Epithelial cell of proximal tubule (primary cell): ENCODE measurements at places on chromosomes 5 and 9. TPM values are rescaled to one million over a fixed set of nuclear protein-coding genes. Genes with fewer than 3 reads are reported as not detected.

DNA sequence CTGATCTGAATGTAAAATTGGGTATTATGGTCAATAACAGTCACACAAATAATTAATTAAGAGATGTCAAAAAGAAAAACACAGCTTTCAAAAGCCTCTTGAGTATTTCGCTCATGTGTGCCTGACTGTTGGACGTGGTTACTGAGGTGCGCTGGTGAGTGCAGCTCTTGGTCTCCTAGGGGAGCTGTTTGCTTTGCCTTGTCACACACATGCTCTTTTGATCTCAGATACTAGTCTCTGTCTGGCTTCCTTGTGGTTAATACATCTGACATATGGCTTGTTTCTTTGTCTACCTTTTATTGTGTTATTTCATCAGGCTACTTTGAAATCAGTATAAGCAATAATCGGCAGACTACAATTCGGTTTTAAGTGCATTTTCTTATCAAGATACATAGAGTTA is 51.5 kb downstream of the PCSK1 start:
- no peak for DNase-seq

GRCh38 chr5:114649878-114650277 is 288.0 kb downstream of the KCNN2 start:
- DNase-seq = no peak

The FOXD4L5 gene
- not detected in 2 replicates for total RNA-seq

DNA sequence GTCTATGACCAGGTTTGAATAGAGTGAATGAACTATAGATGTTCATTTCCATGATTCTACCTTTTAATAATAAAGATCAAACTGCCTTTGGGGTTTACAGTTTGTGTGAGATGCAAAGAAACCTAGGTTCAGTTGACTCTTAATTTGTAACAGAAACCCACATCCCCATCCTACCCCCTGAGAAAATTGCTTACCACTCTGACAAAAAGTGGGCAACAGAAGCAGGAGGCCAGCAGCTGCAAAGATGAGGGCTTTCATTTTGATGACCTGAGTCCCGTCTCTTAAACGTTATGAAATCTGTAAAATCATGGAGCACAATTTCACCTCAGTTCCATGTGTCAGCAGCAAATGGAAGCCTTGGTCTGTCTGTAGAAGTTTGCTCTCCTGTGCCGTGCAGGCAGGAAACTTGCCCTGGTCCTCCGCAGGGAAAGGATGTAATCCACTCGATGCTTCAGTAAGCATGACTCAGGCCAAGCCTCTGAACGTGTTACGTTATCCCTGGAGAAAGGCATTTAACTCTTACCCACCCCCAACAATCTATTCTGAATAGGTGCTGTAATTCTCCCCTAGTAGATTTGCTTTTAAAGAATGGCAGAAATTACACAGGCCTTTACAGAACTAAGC is at the start of gene F2RL2:
Gene F2RL2 (minus strand): TSS at position 431 of the 624 bp plus-strand sequence. CDS start 173 bp downstream, at position 258.
- peak; percentile 43 for DNase-seq

- DNase-seq = no peak
Observed at GRCh38 chr9:38018958-38019602, 49.9 kb downstream of the SHB start.

DNA sequence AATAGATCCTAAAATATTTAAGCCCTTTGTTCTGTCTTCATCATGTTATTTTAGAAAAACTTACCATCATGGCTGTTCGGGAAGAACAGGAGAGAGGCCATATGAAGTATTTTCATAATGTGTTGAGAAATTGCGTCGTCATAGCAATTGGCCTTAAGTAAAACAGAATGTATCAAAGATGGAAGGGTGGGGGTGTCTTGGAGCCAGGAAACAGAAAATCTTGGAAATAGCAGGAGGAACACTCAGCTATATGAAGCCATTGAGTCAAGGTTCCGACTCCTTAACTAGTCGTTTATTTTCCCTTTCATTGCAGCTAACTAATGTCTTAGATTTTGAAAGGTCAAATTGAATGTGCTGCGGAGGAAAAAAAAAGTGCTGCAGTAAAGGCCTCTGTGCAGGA is 1.3 kb downstream of the SPTAN1 start:
- DNase-seq = no peak

- no peak for DNase-seq
Observed at GRCh38 chr5:143879646-143880045, 67.7 kb downstream of the HMHB1 start.

The GDA gene
- total RNA-seq = 1.2 and 2.4 TPM in 2 replicates

The HNRNPH1 gene
- 405 and 511 TPM in 2 replicates for total RNA-seq

The FGD3 gene
- total RNA-seq = 0.14 and 0.58 TPM in 2 replicates

DNA sequence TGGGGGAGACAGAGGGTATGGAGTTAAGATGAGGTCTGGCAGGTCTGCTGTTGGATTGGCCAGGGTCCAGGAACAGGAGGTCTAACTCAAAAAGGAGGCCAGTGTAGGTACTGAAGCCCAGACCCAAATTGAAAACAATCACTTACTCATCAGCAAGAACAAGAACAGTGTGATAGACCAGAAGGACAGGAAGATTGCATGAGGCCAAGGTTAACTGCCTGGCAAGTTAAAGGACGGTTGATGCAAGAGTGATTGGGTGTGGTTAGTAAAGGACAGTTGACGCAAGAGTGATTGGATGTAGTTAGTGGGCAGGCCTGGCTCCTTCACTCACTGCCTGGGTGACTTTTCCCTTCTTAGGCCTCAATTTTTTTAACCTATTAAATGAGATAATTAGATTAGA is 132.6 kb downstream of the PDZD2 start:
- no peak for DNase-seq

The PCDHB10 gene
- under 0.01 TPM in 1 of 2 replicates, not detected in the other for total RNA-seq

DNA sequence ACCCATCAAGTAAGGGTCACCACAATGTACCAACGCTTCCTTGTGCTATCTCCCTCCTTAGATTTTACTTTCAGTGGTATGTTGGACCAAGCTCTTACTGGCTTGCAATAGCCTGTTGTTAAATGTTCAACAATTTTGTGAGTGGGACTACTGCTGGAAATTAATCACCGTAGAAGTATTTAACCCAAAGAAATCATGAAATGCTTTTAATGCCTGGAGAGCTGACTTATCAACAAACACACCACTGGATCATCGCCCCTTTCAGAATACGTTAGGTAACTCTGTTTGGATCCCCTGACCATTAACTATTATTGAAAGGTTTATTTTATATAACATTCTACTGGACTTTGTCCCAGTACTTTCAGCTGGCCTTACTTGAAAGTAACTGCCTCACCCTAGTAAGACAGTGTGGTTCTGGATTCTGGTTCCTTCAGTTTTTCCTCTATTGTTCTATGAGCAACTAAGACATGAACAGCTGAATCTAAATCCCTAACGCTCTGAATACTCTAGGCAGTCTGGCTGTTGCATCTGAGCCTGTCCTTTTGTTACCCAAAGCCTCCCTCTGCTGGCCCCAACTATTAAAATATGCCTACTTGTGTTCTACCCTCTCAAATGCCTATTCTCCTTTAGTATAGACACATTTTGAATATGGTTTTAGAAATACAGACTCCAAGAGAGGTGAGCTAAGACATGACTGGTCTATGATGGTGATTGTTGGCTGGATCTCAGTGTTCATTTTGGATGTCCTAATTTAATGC is 1203.4 kb upstream of the DMAC1 start:
- peak; percentile 7 for DNase-seq

The BTNL3 gene
- total RNA-seq = not detected in 2 replicates

The GRM6 gene
- not detected in 2 replicates for total RNA-seq

- no peak for DNase-seq
Observed at GRCh38 chr9:107273634-107274033, 9.4 kb upstream of the RAD23B start.

The HTR4 gene
- not detected in 2 replicates for total RNA-seq

DNA sequence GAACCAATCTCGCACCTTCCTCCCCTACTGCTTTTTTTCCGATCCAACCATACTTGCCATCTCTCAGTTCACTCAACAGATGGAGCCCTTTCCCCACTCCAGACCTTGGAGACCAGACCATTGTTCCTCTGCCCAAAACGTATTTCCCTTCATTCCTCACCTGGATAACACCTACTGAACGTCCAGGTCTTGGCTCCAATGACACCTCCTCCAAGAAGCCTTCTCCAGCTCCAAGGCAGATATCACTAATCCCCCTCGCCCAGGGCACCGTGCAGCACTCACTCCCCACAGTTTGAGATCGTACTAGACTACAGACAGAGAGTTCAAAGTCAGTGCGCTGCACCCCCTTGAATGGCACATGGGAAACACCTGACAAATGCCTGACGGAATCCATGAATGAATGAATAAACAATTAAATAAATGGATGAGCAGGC is 47.1 kb upstream of the AKNA start:
- DNase-seq = no peak

DNA sequence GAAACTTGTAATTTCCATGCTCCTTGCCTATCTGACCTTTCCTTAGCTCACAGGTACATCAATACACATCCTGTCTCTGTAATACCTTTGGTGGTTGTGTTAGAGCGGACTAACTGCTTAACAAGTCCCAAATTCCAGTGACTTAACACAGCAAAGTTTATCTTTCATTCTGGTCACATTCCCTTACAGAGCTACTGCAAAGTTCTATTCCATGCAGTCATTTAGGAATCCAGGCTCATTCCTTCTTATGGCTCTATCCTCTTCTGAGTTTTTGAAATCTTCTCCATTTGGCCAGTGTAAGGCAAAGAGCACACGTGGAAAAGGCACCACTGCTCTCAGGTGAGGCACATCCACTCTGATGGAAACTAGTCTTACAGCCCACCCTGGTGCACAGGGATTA is 238.6 kb upstream of the ANKRD55 start:
- no peak for DNase-seq

DNA sequence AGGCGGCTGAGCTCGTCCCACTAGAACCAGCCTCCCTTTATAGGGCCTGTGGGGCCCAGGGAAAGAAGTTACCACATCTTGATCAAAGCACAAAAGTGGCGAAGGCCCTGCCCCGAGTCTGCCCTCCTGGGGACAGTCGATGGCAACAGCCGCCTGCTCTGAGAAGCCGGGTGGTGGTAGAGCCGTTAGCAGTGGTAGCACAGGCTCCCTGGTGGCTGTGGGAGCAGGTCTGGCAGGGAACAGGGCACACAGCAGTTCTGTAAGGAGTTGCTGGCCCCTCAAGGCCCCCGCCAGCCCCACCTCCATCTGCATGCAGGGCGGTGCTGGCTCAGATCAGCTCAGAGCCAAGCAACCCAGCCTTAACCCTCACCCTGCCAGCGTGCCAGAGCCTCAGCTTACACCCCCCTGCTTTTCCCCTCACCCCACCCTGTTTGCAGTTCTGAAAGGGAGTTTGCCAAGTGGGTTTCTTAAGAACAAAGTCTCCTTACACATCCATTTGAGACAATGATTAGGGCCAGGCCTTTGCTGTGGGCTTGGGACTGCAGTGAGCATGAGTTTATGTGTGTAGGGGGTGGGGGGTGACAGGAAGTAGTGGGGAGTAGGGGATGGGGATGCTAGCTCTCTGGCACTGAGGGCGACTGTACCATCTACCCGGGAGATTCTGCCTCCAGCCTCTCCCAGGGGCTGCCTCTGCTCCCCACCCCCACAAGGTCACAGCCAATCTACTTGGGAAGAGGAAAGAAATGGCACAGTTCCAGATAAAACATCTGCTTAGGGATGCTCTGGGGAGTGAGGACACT is 11.8 kb downstream of the ACSL6 start:
- no peak for DNase-seq

GRCh38 chr9:94630281-94630680 is 9.0 kb downstream of the FBP1 start:
- DNase-seq = no peak

DNA sequence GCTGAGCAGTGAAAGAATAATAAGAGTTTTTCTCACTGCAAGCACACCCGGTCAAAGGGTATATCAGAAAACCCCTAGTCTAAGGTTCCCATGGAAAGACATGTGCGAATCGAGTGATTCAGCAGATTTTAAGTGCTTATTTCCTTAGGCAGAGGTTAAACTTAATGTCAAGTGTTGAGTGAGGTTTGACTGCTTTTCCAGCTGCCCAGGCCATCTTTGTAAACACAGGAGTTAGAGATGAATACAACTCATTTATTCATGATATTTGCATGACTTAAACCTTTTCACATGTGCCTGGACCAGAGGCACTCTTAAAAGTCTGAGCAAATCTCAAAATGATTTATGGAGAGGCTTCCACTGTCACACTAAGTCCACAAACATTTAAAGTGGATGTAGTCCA is 137.8 kb upstream of the RGMB start:
- peak; percentile 33 for DNase-seq

DNA sequence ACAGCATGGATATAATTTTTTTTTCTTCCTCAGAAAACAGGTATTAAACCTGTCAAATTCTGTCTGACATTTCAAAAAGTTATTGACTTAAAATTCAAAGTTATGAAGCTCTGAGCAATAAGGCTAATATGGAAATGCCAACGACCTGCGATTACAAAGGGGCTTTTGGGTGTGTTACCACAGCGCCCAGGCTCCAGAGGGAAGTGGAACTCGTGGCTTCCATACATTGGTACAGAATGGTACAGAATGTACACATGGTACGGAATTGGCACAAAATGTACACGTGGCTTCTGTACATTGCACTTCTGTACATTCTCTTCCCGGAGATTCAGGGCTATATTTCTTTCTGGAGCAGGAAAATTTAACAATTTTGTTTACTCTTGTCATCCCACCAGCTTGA is 225.1 kb upstream of the TBCA start:
- DNase-seq = no peak

GRCh38 chr5:109863752-109864151 is 174.0 kb downstream of the MAN2A1 start:
- DNase-seq = no peak

DNA sequence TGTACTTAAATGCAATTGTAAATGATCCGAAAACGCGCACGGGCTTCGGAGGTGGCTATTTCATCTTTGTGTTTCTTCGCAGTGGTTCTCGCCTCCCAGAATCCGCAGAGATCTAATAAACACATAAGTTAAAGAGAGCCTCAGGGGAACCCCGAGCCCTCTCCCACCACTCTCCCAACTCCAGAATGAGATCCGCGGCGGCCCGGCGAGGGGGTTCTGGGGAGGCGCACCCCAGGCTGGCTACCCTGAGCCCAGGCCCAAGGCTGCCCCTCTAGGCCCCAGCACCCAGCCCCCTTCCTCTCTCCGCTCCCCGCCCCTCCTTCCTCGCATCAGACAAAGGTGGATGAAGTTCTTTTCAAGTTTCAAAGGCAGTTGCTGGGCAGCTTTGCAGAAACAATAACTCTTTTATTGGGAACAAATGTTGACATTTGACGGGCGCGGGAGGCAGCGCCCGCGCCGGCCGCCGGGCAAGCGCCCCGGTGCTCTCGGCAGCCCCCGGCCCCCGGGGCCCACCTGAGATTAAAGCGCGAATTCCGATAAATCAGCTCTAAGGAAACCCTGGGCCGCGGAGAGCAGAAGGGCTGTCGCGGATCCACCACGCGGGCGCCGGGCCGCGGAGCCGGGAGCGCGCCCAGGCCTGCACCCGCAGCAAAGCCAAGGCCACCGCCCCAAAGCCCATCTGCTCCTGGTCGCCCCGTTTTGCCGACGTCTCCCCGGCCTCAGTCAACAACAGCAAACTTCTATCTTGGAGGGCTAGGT is 8.4 kb downstream of the IRX2 start:
- DNase-seq = no peak

DNA sequence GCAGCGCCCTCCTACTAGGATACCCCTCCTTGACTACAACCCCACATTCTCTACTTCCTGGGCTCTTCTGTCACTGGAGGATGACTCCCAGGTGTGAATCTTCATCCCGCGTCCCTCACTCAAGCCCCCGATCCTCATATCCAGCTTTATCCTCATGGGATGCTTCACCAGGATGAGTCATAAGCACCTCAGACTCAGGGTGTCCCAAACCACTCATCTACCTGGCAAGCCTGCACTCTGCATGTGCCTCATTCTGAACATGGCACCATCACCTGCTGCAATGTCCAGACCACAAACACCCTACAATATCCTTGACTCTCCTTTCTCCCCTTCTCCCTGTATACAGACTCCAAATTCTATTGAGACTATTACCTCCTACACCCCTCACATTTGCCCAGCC is 1.5 kb upstream of the TGFBI start:
- DNase-seq = no peak

The SPOCK1 gene
- total RNA-seq = 6.4 and 31.4 TPM in 2 replicates

The TSSK1B gene
- total RNA-seq = not detected in 2 replicates

The RNF183 gene
- 3.9 TPM in 1 of 2 replicates, not detected in the other for total RNA-seq
